ENCODE measurements at places on chromosomes 5 and 9.

- DNase-seq = no peak
These were observed 1045.6 kb upstream of the WWC1 start for GRCh38 chr5:167245868-167246267.

DNA sequence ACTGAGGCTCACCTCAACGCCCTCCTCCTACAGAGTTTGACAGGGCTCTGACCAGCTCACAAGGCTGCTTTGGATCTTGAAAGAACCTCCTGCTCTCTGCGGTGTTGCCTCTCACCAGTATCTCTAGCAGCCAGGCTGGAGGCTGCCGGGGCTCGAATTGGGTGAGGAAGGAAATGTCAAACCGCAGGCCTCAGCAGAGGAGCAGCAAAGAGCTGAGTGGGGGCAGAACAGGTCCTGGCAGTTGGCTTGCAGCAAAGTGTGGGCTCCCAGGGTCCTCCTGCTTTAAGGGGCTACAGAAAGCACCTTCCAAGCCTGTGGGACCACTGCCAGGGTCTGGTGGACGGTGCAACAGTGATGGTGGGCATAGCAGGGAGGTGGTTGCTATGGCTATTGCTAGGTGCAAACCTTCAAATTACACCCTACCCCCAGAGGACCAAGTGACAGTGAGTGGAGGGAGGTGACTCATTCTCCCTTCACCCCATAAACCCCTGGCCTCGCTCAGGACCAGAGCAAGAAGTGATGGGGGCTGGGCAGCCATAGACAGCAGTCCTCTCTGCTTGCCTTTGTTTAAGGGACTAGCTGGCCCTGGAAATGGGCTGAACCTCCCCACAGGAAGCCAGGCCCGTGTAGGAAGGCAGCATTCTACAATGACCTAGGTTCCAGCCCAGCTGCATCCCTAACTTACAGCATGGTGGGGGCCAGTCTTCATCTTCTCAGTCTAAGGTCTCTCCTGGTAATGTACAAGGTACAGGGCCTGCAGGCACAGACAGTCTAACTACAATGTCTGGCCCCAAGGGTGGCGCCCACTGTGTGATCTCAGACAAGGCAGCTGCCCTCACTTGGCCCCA lies 18.7 kb downstream of the LCP2 start:
- no peak for DNase-seq

DNA sequence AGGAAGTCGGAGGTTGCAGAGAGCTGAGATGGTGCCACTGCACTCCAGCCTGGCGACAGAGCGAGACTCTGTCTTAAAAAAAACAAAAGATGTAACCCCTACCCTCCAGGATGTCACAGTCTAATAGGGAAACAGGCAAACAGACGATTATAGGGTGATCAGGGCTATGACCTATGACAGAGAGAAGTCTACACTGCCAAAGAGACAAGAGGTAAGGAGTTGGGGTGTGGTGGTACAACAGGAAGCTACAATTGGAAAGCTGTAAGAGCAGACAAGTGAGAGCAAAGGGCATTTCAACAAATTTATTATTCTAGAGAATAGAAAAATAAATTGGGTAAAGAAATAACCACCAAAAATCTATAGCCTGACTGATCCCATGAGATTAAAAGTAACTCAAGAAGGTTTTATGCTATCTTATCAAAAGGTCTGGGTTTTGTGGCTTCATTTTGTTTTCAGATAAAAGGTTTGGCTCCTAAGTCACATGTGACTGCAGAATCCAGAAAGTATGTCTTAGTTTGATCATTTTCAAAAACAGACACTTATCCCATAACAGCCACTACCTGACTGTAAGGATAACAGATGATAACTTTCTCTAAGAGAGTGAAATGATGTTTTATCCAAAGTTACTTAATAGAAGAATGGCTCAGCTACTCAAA lies 7.3 kb downstream of the CDC26 start:
- no peak for DNase-seq

DNA sequence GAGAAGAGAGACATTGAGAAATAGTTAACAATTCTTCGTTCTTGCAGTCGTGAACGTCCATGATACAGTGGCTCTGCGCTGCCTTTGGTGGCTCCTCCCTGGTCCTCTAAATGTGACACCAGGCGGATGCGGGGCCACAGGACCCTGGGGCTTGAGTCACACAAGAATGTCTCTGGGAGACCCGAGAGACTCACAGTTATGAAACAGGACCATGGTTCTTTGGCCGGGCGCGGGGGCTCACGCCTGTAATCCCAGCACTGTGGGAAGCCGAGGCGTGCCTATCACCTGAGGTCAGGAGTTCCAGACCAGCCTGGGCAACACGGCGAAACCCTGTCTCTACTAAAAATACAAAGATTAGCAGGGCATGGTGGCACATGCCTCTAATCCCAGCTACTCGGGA lies 767 bp upstream of the ZDHHC11 start:
- DNase-seq = no peak

GRCh38 chr5:126881821-126882600 lies 105.1 kb downstream of the LMNB1 start:
- DNase-seq = no peak

DNA sequence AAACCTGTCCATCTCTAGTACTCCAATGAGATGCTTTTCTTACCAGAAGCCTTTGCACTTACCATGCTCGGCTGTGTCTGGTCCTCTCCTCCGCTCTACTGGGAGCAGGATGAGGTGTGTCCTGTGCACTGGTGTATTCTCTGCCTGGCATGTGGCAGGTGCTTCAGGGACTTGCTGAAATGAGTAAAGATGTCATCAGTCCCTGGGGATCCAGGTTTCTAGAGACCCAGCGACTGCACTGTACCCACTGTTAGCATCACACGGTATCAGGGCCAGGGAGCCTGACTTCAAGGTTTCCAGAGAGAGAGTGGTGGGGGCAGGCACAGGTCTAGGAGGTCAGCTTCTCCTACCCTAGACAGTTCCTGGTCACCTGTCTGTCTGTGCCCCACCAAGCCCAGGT lies 10.5 kb downstream of the PTTG1 start:
- no peak for DNase-seq

DNA sequence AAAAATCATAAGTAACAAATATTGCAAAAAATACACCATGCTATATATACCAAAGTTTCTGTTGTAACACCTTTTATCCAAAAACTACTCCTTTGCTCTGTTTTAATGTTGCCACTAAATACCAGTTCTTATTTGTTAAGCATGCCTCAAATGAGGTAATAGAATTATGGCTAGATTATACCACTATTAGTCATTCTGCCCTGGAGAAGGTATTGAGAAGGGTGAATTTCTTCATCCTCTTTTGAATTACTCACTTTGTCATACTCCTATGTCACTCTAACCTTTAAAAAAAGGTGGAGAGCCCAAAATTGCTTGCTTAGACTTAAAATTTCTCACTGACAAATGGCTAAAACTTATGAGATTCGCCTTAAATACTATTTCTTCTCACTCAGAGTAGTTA lies 750.9 kb downstream of the MAT2B start:
- no peak for DNase-seq

- DNase-seq = no peak
These were observed 16.4 kb upstream of the PDCD1LG2 start for GRCh38 chr9:5493679-5494511.

DNA sequence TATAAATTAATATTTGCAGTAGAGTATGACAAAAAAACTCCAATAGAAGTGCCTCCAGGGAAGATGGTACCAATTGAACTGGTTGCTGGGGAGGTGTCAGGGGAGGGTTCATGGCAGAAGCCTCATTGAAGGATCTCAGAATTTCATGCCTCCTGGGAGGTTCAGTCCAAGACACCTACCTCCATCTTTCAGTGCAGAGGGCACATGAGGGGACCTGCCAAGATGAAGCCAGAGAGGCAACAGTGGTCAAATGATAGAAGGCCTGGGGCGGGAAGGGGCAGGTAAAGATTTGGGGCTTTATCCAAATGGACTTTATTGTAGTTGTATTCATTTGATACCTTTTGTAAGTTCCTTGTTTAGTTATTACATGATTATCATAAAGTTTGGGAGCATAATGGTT lies 25.9 kb upstream of the KCNIP1 start:
- no peak for DNase-seq

GRCh38 chr9:93649610-93650261 lies 73.4 kb downstream of the PHF2 start:
- DNase-seq = no peak

- DNase-seq = no peak
These were observed 287.4 kb downstream of the ARHGAP26 start for GRCh38 chr5:143057580-143057999.

DNA sequence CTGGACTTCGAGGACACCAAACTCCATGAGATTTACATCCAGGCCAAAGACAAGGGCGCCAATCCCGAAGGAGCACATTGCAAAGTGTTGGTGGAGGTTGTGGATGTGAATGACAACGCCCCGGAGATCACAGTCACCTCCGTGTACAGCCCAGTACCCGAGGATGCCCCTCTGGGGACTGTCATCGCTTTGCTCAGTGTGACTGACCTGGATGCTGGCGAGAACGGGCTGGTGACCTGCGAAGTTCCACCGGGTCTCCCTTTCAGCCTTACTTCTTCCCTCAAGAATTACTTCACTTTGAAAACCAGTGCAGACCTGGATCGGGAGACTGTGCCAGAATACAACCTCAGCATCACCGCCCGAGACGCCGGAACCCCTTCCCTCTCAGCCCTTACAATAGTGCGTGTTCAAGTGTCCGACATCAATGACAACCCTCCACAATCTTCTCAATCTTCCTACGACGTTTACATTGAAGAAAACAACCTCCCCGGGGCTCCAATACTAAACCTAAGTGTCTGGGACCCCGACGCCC lies 1.3 kb downstream of the PCDHGC3 start:
- no peak for DNase-seq

GRCh38 chr9:101073122-101073521 lies 44.6 kb downstream of the PLPPR1 start:
- DNase-seq = no peak

GRCh38 chr9:97925497-97926334 lies 3.4 kb upstream of the TRMO start:
- DNase-seq = no peak

DNA sequence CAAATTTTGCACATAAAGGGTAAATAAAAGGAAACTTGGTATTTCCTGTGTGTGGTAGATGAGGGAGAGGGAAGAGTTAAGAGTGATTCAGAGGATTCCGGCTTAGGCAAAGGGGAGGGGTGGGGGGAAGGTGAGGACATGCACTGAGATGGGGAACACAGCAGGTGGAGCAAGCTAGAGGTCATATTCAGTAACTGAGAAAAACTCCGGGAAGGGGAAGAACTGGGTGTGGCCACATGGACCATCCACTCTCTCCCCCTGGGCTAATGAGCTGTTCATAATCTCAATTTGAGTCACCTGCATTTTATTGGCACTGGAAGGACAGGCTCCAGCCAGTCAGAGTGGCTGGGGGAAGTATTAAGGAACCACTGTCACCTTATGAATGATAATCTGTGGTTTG lies 45.1 kb upstream of the UGCG start:
- no peak for DNase-seq

- no peak for DNase-seq
These were observed 421.1 kb downstream of the KIF4B start for GRCh38 chr5:155434681-155435080.

- no peak for DNase-seq
These were observed 76.0 kb downstream of the ARL15 start for GRCh38 chr5:54234304-54234933.

DNA sequence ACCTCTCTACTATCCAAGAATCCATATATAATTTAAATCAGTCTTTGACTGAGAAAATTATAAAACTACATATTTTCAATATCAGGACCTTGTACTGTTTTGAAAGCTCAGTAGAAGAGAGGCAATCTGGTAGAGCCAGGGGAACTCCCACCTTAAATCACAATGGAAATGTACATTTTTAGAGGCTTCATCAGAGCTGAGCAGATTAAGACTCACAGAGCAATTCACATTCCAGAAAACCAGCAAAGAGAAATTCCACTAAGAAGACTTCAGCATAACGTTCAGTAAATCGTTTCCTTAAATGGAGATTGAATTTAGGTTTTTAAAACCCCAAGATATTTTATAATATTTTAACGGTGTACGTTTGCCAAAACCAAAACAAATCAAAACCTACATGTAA lies 227.8 kb upstream of the TRPM3 start:
- DNase-seq = peak; percentile 87

DNA sequence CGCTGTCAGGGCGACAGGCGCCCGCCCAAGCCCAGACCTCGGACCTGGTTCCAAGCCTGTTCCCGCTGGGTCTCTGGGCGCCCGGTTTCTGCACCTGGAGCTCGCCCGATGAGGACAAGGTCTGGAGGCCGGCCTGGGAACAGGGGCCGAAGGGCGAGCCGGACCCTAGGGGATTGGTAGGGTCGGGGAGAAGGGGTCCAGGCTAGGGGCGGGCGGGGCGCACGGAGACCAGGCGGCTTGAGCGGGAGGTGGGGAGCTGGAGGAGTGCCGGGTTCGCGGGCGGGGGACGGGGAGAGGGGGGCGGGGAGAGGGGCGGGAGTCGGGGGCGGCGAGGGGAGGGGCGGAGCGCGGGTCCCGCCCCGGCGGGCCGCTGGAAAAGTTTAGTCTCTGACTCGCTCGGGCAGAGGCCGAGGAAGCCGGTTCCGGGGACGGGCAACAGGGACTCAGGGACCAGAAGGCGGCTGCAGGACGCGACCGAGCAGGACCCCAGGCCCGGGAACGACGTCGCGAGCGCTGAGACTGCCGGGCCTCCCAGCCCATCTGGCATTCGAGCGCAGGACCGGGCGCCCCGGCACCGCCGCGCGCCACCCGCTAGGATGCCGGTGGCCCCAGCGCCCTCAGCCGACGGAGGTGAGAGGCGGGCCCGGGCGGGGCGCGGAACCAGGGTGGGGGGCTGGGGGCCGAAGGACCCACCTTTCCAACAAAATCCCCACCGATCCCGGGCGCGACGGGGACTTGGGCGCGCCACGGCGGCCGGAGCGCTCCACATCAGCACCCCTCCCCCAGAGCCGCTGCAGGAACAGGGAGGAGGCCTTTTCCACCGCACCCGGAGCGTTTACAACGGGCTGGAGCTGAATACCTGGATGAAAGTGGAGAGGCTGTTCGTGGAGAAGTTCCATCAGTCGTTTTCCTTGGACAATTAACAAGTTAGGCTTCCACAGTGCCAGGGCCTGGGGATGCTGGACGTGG lies at the start of gene S1PR3:
Gene S1PR3 (plus strand): TSS at position 403 of the 969 bp plus-strand sequence. CDS start 9,733 bp downstream, outside the sequence.
- DNase-seq = no peak

GRCh38 chr9:123735376-123735775 lies 194.6 kb downstream of the DENND1A start:
- no peak for DNase-seq

- DNase-seq = no peak
These were observed 103.0 kb upstream of the FTMT start for GRCh38 chr5:121748686-121749085.

DNA sequence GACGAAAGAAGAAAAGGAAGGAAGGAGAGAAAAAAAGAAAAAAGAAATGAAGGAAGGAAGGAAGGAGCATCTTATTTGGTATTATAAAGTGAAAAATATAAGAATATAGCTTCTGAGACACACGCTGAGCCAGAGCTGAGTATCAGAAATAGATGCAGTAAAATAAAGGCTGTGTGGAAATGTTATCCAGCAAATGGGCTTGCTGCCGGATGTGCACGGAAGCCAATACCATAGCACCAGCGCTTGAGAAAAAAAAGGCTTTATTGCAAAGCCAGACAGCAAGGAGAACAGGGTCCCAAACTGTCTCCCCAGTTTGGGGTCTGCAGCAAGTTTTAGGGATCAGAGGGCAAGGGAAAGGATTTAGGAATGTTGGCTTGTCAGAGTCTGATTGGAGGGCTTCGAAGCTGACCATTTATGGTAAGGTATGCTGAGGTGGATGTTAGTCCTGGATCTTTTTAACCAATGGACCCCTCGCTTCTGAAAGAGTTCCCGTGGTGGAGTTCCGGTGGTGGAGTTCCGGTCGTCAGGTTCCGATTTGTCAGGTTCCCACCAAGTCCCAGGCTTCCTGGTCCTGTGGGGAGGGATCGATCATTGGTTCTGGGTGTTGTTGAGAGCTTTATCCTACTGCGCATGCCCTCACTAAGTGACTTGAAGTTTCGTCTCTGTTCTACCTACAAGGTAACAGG lies 70.4 kb downstream of the SFXN1 start:
- no peak for DNase-seq

GRCh38 chr5:121273833-121274433 lies 577.7 kb upstream of the FTMT start:
- peak; percentile 70 for DNase-seq

All from fibroblast of skin of left quadriceps (primary cell).